ENCODE measurements at places on chromosomes 16 and 17.

DNA sequence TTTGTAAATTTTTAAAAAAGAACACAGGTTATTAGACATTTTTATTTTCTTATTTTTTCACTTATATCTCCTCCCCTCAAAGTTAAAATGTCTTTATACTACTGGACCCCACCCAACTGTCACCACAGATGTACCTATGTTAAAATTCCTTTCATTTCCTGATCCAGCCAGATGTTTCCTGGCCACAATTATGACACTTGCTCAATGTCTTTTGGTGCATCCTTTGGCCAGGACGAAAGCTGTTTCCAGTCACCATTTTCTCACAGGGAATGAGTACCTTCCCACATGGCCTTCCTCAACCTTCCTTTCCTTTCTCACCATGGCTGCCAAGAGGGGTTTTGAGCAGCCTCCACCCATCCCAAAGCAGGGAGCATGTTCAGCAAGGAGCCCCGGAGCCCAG lies 365.7 kb upstream of the MAF start:
- no peak for DNase-seq

- peak; percentile 91 for DNase-seq
Measured at GRCh38 chr17:50931144-50931908, 65.2 kb upstream of the TOB1 start.

- DNase-seq = peak; percentile 2
Measured at GRCh38 chr17:2070241-2071023, 15.5 kb downstream of the HIC1 start.

GRCh38 chr17:45896803-45897693 lies 2.7 kb downstream of the MAPT start:
- DNase-seq = no peak

DNA sequence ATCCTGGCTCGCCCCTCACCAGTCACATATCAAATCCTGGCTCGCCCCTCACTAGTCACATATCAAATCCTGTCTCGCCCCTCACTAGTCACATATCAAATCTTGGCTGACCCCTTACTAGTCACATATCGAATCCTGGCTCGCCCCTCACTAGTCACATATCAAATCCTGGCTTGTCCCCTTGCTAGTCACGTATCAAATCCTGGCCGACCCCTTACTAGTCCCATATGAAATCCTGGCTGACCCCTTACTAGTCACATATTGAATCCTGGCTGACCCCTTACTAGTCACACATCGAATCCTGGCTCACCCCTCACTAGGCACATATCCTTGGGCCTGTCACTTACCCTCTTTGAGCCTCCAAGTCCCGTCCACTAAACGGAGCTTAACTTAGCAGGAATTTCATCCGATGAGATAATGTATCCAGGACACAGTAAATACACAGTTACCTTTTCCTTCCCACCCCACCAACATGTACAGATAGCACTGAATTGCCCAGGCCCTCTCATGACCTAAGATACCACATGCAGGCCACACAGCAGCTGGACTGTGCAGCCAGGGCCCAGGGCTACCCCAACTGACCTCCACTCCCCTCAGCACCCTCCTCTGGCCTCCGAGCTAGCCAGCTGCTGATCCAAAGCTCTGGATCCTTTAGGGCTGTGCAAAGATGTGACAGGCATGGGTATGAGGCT lies 157.8 kb upstream of the RPH3AL start:
- DNase-seq = no peak

- DNase-seq = no peak
Measured at GRCh38 chr17:28346746-28347246, 10.5 kb downstream of the POLDIP2 start.

DNA sequence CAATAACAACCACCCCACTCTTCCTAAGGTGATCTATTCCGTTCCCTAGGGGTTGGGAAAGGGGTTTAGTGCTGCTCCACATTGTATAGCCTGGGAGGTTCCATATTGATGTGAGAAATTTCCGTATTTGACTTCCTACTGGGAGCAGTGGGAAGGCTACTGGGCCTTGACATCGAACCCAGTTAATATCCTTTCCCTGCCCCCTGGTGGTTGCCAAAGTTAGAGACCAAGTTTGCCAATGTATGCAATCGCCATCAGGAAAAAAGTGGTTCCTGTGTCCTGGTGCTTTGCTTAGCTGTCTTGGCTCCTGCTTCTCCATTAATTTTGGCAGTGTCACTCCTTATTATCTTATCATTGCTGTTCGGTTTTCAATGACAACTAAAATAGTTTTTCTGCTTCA lies 914.9 kb downstream of the KCNJ2 start:
- peak; percentile 9 for DNase-seq

GRCh38 chr17:17484451-17484899 lies 7.7 kb downstream of the MED9 start:
- no peak for DNase-seq

DNA sequence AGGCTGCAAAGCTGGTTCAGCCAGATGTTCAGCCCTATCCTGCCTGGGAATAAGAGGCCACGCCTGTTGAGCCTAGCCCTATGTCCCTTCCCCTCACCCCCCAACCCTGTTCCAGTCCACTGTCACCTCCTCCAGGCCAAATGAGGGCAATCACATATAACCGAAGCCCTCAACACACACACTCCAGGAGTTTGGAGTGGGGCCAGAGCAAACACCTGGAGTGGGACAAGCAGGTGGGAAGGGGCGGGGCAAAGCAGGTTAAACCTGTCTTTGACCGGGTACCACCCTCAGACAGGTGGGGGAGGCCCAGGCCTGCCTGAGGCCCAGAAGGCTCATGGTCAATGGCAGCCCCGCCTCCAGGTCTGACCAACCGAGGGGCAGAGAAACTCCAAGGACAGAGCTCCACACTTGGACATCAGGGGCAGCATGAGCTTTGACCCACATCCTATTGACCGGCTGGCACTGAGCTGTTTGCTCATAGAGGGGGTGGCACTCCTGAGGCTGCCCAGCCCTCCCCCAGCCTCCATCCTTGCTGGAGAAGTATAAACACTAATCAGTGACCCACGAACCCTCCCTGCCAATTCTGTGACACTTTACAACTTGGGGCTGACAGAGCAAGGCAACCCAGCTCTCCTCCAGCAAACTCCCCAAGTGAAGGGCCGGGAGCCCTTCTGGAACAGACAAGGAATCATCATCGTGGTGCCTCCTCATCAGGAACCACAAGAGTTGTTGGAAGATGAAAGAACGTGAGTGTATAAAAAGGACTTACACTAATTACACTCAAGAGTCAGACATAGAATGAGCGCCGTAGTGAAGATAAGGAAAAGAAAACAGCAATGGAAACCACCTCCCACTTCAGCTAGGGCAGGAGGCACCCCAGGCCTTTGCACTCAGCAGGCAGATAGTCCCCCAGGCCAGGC lies 1.5 kb downstream of the ESRP2 start:
- peak; percentile 59 for DNase-seq

DNA sequence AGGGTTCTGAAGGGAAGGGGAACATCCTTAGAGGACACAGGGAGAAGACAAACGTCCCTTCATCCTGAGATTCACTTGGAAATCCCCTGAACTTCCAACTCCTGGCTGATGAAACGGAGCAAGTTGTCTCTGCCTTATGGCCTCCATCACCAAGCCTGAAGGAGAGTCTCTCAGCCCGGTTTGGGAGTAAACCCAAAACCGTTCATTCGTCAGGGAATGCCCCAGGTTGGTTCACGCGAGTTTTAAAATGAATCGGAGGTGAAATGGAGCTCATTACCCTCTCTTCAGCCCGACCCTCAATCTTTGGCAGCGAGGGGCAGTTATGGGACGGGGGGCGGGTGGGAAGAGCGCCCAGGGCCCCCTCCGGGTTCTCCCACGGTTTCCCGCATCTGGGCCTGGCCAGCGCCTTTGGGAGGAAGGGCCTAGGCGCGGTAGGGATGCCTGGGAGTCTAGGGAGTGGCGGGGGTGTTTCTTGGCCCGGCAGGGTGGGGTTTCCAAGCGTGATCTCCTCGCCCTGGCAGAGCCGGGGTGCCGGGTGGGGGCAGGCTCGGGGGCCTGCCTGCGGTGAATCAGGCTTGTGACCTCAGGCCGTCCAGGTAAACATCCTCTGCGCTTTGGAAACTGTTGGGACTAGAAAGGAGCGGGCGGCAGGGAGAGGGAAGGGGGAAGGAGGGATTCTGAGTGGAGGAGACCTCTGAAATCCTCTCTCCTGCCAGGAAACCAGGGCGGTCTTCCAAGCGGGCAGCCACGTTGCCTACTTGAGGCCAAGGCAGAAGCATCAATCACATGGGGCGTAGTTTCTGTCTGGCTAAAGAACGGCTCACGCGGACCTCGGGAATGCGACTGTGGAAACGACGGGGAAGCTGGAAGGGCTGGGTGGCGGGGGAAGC lies 24.1 kb upstream of the HOXB13 start:
- no peak for DNase-seq

DNA sequence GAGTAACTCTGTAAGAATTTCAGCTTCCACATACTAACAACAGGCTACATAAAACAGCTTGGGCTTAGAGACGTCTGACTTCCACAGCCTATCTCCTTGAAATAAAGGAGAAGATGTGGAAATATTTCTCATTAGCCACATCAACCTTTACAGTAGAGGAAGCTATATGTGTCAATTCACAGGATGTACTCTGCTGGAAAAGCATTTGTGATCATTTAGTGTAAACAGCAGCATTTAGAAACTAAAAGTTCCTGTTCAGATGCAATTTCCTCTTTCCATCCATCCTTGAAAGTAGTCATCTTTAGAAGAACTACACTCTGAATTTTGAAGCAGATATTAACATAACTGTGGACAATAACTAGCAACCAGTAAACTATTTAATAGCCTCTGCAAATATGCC lies 46.2 kb downstream of the XPO6 start:
- DNase-seq = no peak

- DNase-seq = no peak
Measured at GRCh38 chr16:88144028-88144511, 192.8 kb downstream of the BANP start.

DNA sequence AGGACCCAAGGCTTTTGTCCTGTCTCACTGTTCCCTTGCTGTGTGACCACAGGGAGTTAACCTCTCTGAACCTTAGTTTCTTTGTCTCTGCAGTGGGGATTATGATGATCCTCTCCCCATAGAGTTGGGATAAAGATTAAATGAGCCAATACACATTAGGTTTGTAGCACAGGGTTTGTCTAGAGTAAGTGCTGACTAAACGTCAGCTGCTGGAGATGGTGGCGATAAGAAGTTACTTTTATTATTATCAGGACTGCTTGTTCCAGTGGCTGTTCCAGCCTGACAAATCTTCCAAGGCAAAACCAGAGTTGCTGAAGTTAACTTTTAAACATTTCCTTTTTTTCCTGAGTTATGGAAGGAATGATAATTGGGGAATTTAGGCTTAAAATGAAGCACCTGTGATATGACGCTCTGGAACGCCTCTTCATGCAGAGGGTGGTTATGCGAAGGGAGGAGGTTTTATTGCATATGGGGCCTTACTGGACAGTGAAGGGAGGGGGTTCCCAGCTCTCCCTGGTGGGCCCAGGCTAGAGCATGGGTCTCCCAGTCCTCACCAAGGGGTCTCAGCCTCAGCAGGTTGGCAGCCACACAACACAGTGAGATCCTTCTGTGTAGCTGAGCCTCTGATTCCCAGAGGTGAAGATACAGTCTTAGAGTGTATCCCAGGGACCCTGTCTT lies 35.8 kb downstream of the PLCG2 start:
- DNase-seq = no peak

- peak; percentile 47 for DNase-seq
Measured at GRCh38 chr17:63136369-63137012, 170.5 kb downstream of the TANC2 start.

- no peak for DNase-seq
Measured at GRCh38 chr16:68126395-68126794, 41.2 kb downstream of the NFATC3 start.

DNA sequence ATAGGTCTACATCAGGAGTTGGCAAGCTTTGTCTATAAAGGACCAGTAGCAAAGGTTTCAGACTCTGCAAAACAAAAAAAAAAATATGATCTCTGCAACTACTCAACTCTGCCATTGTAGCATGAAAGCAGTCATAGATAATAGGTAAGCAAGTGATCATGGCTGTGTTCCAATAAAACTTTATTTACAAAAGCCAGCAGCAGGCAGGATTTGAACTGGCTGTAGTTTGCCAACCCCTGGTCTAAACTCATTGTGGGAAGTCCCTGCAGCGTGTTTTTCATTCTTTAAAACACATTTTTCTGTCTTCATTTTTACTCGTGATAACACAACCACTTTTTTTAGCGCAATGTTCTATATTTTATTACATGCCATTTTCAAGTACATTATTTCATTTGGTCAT lies 127.5 kb upstream of the COX10 start:
- no peak for DNase-seq

DNA sequence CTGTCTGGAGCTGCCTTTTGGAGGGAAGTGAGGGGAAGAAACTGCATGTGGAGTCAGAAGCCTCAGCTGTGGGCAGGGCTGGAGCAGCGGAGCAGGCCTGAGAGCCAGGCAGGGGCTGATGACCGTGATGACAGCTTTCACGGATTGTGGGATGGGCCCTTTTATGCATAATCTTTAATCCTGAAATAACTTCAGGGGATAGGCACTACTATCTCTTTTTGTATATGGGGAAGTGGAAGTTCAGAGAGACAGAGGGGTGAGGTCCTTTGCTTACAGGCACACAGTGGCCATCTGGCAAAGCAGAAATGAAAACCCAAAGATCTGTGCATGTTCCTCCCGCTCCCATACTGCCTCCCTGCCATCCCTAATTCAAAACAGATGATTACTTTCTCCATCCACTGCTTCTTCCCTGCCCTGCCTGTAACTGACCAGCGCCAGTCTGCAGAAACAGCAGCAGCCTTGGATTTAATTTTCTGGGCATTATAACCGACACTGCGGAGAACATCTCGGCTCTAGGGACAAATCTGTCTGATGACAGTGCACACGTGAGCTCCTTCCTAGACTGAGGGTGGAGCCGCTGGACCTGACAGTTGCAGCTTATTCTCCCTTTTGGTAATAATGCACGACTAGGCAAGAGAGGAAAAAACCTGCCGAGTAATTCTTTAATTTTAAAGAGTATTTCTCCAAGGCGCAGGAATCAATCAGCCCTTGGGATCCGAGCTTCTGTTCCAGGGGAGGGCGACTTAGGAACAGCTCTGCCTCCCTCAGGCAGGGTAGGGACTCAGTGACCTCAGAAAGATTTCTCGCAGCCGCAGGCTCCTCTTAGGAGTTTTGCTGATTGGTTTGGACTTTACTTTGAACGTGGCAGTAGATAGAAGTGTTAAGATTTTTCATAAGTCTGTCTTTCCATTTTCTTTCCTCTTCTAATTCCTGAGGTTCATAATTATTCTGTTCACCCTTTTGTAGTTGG lies 95.4 kb downstream of the UTP18 start:
- peak; percentile 30 for DNase-seq

DNA sequence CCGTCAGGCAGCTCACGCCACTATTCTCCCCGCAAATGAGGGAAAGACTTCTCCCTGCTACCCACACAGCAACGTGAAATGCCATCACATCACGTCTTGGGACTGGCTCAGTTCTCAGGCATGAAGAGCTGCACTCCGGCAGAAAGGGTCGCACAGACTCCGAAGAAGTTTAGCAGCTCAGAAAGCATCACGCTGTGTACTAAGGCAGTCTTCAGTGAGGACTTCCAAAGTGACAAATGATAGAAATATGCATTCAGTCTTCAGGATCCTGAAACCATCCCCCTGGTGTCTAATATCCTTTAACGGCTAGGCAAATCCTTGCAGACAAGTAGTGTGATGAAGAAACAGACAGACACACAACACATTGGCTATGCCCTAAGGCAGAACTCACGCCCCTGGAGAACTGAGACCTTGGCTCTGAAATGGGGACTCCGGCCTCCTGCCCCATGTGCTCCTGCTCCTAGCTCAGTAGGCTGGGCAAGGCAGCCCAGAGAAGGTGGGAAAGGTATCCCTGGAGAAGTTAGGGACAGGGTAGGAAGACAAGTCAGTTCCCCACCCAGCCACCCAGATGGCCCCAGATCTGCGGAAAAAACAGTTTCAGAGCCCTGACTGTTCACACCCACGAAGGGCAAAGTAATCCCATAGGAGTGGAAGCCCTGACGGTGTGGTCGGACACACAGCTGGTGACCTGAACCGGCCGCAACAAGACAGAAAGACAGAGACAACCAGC lies 1.6 kb downstream of the XYLT1 start:
- no peak for DNase-seq

All from tongue (tissue), 3 donors.